ENCODE measurements at places on chromosomes 1 and 21. TPM values are rescaled to one million over a fixed set of nuclear protein-coding genes. Genes with fewer than 3 reads are reported as not detected.

The PDZK1IP1 gene
- total RNA-seq: not detected

The SPRR3 gene
- total RNA-seq: not detected

The OR2T29 gene
- not detected for total RNA-seq

The SIK1 gene
- 8.1 TPM for total RNA-seq

The NPR1 gene
- 0.51 TPM for total RNA-seq

The KRTAP19-3 gene
- total RNA-seq: not detected

The KPRP gene
- total RNA-seq: not detected

The IQCC gene
- 5.1 TPM for total RNA-seq

The OR2T35 gene
- total RNA-seq: not detected

The NECTIN4 gene
- 1.9 TPM for total RNA-seq

The CLCA1 gene
- not detected for total RNA-seq

The GOLT1A gene
- total RNA-seq: 5.0 TPM

The PGD gene
- 263 TPM for total RNA-seq

The FBLIM1 gene
- 105 TPM for total RNA-seq

The LCA5L gene
- 1.8 TPM for total RNA-seq

The CASQ1 gene
- not detected for total RNA-seq

The MRPL24 gene
- total RNA-seq: 43.2 TPM

The SGIP1 gene
- total RNA-seq: 12.1 TPM

The ZNF593OS gene
- not detected for total RNA-seq

The OLFML3 gene
- total RNA-seq: 12.9 TPM

The CD2 gene
- total RNA-seq: not detected

The FCGR1A gene
- total RNA-seq: not detected

The SPRR2B gene
- not detected for total RNA-seq

The MPL gene
- not detected for total RNA-seq

The SERINC2 gene
- 65.7 TPM for total RNA-seq

The ZYG11A gene
- total RNA-seq: not detected

The FAM151A gene
- total RNA-seq: not detected

The WLS gene
- total RNA-seq: 123 TPM

The GCSAML gene
- not detected for total RNA-seq

The CASQ2 gene
- total RNA-seq: not detected

Measured in progenitor cell of endocrine pancreas (in vitro differentiated cells).